ENCODE measurements at places on chromosomes 2 and 18. TPM values are rescaled to one million over a fixed set of nuclear protein-coding genes. Genes with fewer than 3 reads are reported as not detected.

CYP1B1 gene
- total RNA-seq: 8.3 TPM

MPP4 gene
- total RNA-seq: 5.9 TPM

RBM44 gene
- total RNA-seq: 0.02 TPM

PLGLB1 gene
- total RNA-seq: not detected

ASB18 gene
- total RNA-seq: not detected

CYP20A1 gene
- 16.9 TPM for total RNA-seq

PSMD1 gene
- total RNA-seq: 109 TPM

KCNG3 gene
- 0.02 TPM for total RNA-seq

GDF7 gene
- total RNA-seq: not detected

KCNE4 gene
- 11.4 TPM for total RNA-seq
